Glutamatergic neuron (in vitro differentiated cells): ENCODE measurements at places on chromosomes 11 and 22. TPM values are rescaled to one million over a fixed set of nuclear protein-coding genes. Genes with fewer than 3 reads are reported as not detected.

DEFB131B gene
- not detected for total RNA-seq

OR4C5 gene
- total RNA-seq, result not detected

- H3K36me3 ChIP-seq, result peaks cover 17% of the 10 kb centered on the region
- H3K27ac ChIP-seq, result no peak overlapping the region
- H3K27me3 ChIP-seq, result peaks cover 5% of the 10 kb centered on the region
- no peak overlapping the region for H3K4me3 ChIP-seq
- DNase-seq, result no peak
Measured at GRCh38 chr11:44849922-44850321, 100.8 kb downstream of the TP53I11 start.

DNA sequence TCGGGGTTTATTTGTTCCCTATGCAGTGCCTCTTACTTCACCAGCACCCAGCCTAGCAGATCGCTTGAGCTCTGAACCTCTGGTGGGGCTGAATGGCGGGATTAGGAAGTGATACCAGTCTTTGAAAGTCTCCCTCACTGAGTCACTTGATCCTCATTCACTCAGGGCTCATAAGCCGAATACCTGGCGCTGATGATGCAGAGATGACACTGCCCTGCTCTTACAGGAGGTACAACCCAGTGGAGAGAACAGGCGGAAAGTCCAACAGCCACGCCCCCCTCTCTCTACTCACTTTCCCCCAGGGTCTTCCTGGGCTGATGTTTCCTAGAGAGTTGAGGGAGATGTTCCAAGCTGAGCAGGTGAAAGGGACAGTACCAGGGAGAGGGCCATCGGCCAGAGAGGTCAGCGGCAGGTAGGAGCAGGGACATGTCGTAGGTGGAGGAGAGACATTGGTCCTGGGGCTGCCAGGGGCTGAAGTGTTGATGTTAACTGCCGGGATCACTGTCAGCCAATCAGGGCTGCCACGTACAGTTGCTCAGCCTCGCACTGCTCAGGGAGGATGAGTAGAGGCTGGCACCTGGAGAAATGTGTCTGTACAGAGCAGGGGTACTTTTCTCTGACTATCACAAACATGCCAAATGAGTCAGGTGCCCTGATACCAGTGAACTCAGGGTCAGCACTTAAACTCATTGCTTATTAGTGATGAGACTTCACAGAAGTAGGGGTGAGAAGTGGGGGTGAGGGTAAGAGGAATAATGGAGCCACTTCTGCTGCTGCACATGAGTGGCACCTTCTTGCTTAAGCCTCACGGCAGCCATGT lies 9.9 kb upstream of the APOBEC3A start:
- no peak overlapping the region for H3K27ac ChIP-seq
- DNase-seq, result no peak
- H3K4me1 ChIP-seq, result peaks cover 4% of the 10 kb centered on the region
- H3K36me3 ChIP-seq, result no peaks in the 10 kb centered on the region
- H3K4me3 ChIP-seq, result no peak overlapping the region
- H3K27me3 ChIP-seq, result peaks cover 12% of the 10 kb centered on the region

GRCh38 chr11:86954269-86955110 lies 705 bp downstream of the FZD4 start:
- peaks cover 7% of the 10 kb centered on the region for H3K27me3 ChIP-seq
- H3K4me1 ChIP-seq, result peaks cover 2% of the 10 kb centered on the region

- peaks cover 2% of the 10 kb centered on the region for H3K27me3 ChIP-seq
- H3K27ac ChIP-seq, result no peak overlapping the region
- peaks cover 6% of the 10 kb centered on the region for H3K36me3 ChIP-seq
- no peak overlapping the region for H3K4me3 ChIP-seq
- DNase-seq, result no peak
- H3K4me1 ChIP-seq, result peaks cover 2% of the 10 kb centered on the region
Measured at GRCh38 chr11:91749251-91749650, 475.4 kb upstream of the FAT3 start.

TRPM5 gene
- not detected for total RNA-seq

- peaks cover 13% of the 10 kb centered on the region for H3K36me3 ChIP-seq
- peaks cover 28% of the 10 kb centered on the region for H3K4me1 ChIP-seq
- peak overlapping the region; percentile 63 for H3K4me3 ChIP-seq
- no peak for DNase-seq
- peaks cover 8% of the 10 kb centered on the region for H3K27me3 ChIP-seq
Measured at GRCh38 chr11:125314276-125315078, 149.9 kb downstream of the PKNOX2 start.

- no peak overlapping the region for H3K4me3 ChIP-seq
- H3K36me3 ChIP-seq, result no peaks in the 10 kb centered on the region
- no peaks in the 10 kb centered on the region for H3K27me3 ChIP-seq
Measured at GRCh38 chr11:95996621-95997235, 72.8 kb upstream of the MTMR2 start.

GRCh38 chr22:46678003-46678657 lies 57.9 kb downstream of the GRAMD4 start:
- no peak for DNase-seq
- no peaks in the 10 kb centered on the region for H3K36me3 ChIP-seq
- H3K27ac ChIP-seq, result no peak overlapping the region

KCNJ11 gene
- 1.2 TPM for total RNA-seq

DNA sequence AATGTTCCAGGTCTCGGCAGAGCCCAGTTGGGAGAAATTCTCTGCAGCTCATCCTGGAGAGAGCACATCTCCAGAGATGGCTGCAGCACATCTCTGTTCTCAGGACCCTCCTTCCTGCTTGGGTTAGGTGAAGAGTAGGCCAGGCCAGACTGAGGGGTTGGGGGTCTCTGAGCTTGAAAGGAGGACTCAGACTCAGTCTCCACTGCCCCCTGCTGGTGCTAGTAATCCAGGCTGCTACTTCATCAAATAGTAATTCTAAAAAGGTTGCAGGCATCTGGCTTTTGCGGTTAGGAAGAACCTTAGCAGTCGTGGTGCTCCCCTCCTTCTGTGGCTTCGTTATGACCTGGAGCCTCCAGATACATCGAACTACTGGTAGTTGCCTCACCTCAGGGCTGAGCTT lies 9.7 kb downstream of the TUB start:
- peaks cover 4% of the 10 kb centered on the region for H3K4me1 ChIP-seq
- H3K27me3 ChIP-seq, result peaks cover 21% of the 10 kb centered on the region
- H3K4me3 ChIP-seq, result no peak overlapping the region
- H3K36me3 ChIP-seq, result peaks cover 5% of the 10 kb centered on the region
- peak; percentile 84 for DNase-seq
- no peak overlapping the region for H3K27ac ChIP-seq

DNA sequence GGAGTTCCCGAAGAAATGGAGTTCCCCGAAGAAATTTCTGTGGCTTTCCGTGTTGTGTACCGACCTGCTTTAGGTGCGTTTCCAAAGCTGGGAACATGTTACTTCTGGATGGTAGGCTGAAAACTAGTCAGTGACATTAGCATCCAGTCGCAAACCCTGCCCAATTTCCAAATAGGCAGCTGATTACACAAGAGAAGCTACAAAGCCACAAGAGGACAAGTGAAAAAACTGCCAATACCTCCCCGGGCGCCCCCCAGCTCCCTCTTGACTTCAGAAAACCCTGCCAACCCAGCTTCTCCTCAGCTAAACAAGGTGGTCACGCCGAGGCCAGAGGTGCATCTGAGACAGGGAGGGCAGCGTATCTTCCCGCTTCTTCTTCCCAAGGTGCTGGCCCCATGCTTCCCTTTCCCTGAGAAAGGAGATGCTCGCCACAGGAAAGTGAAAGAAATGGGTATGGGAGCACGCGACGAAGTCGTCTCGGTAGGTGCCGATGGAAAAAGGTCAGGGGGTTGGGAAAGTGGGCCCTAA lies 551 bp downstream of the AGBL2 start:
- peaks cover 2% of the 10 kb centered on the region for H3K27me3 ChIP-seq
- H3K4me3 ChIP-seq, result peak overlapping the region; percentile 94
- peaks cover 2% of the 10 kb centered on the region for H3K4me1 ChIP-seq
- peak overlapping the region; percentile 78 for H3K27ac ChIP-seq

DNA sequence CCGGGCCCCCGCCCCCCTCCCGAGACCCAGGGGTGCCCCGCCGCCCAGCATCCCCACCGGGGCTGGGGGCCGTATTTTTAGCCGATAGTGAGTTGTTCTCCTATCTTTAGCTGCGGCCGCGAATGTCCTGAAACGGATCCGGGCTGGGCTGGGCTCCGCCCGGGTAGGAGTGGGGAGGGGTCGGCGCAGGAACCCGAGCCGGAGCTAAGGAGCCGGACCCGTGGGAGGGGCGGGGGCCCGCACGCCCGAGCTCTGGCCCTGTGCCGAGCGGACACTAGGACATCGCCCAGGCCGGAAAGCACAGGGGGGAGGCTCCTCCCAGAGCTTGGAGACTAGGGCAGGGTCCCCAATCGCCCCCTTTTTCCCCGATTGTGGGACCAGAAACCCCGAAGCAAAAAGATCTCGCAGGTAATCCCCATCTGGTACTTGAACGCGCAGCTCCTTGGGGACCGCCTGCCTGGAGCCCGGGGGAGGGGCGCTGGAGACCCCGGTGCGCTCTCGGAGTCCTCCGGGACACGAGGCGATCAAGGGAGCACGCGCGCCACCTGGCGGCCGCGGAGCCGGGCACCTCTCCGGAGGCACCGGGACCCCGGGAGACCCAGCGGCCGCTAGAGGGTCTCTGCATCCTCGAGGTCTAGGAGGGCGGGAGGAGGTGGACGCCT lies 669 bp downstream of the CDC42EP2 start:
- H3K27me3 ChIP-seq, result peaks cover 12% of the 10 kb centered on the region
- H3K4me3 ChIP-seq, result peak overlapping the region; percentile 96
- H3K36me3 ChIP-seq, result no peaks in the 10 kb centered on the region
- peak; percentile 96 for DNase-seq
- H3K4me1 ChIP-seq, result peaks cover 19% of the 10 kb centered on the region

DNA sequence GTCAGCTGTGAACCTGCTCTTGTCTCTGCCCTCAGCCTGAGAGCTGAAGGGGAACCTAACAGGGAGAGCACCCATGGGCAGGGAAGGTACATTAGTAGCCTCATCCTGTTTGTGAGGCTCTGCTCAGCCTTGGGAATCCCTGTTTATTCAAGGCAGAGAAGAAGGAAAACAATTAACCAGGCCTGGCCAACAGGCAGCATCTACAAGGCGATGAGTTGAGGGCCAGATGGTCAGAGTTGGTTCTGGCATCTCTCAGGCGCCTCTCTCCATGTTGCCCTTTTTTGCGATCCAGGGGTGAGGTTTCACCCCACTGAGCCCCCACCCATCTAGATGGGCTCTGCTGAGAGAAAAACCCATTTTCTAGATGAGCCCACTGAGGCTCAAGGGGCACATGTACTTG lies 54.0 kb upstream of the TOP3B start:
- peaks cover under 1% of the 10 kb centered on the region for H3K4me1 ChIP-seq
- peaks cover 8% of the 10 kb centered on the region for H3K36me3 ChIP-seq
- H3K27ac ChIP-seq, result no peak overlapping the region
- no peak for DNase-seq

FAT3 gene
- 80.6 TPM for total RNA-seq

DNA sequence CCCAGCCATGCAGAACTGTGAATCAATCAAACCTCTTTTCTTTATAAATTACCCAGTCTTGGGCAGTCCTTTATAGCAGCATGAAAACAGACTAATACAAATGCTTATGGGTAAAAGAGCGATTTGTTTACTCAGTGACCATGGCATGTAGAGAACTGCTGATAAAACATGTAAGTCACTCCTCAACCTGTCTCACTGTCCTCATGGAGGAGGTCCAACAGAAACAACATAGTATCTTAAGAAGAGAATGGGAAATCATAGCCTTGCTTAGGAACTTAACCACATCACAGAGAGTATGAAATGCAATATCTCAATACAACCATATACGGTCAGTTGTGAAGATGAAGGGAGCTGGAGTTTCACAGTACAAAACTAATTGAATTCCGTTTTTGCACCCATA lies 1734.0 kb upstream of the RAG2 start:
- H3K36me3 ChIP-seq, result no peaks in the 10 kb centered on the region
- DNase-seq, result no peak
- no peaks in the 10 kb centered on the region for H3K27me3 ChIP-seq
- H3K4me1 ChIP-seq, result no peaks in the 10 kb centered on the region
- no peak overlapping the region for H3K27ac ChIP-seq

BTG4 gene
- total RNA-seq, result not detected

- no peak overlapping the region for H3K4me3 ChIP-seq
- H3K36me3 ChIP-seq, result peaks cover 6% of the 10 kb centered on the region
- no peak overlapping the region for H3K27ac ChIP-seq
- no peaks in the 10 kb centered on the region for H3K27me3 ChIP-seq
Measured at GRCh38 chr11:80495116-80495515, 1054.3 kb upstream of the TENM4 start.

GUCY1A2 gene
- total RNA-seq, result 20.3 TPM

DNA sequence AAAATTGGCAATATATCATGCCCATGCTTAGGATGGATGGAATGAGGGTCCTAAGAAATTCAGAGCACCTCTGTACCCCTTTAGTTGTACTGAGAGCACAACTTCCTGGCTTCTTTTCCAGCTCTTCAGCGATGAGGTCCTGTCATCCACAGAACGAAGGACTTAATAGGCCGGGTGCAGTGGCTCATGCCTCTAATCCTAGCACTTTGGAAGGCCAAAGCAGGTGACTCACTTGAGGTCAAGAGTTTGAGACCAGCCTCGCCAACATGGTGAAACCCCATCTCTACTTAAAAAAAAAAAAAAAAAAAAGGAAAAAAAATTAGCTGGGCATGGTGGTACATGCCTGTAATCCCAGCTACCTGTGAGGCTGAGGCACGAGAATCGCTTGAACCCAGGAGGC lies 125.3 kb upstream of the BMAL1 start:
- H3K27me3 ChIP-seq, result no peaks in the 10 kb centered on the region
- no peak for DNase-seq
- H3K4me3 ChIP-seq, result no peak overlapping the region
- H3K4me1 ChIP-seq, result no peaks in the 10 kb centered on the region
- H3K36me3 ChIP-seq, result peaks cover 2% of the 10 kb centered on the region

SYT9 gene
- 3.7 TPM for total RNA-seq

GRCh38 chr22:35839841-35840301 lies 122.2 kb downstream of the APOL5 start:
- H3K36me3 ChIP-seq, result no peaks in the 10 kb centered on the region
- H3K27me3 ChIP-seq, result peaks cover 13% of the 10 kb centered on the region
- H3K4me1 ChIP-seq, result peaks cover 10% of the 10 kb centered on the region

DNA sequence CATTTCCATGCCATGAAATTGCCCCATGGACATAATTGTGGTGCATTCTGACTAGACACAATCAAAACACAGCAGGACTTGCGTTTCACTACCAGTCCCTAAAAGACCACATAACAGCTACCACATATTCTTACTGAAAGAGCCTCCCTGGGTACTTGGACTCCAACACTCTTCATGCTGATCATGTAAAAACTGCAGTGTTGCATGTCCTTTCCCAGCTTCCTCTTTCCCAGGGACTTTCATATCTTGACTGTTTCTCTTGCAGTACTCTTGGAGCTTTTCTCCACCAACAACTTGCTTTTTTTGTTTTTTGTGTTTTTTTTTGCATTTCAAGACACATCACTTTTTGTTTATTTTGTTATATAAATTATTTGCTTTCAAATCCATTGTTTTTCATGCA lies 22.9 kb downstream of the MS4A6E start:
- no peak overlapping the region for H3K4me3 ChIP-seq
- H3K27ac ChIP-seq, result no peak overlapping the region
- no peaks in the 10 kb centered on the region for H3K4me1 ChIP-seq
- no peak for DNase-seq
- no peaks in the 10 kb centered on the region for H3K36me3 ChIP-seq

- no peaks in the 10 kb centered on the region for H3K27me3 ChIP-seq
- H3K36me3 ChIP-seq, result no peaks in the 10 kb centered on the region
Measured at GRCh38 chr11:102513869-102514268, 16.7 kb downstream of the MMP7 start.

GRCh38 chr11:29333993-29334775 lies 682.6 kb downstream of the KCNA4 start:
- H3K4me1 ChIP-seq, result no peaks in the 10 kb centered on the region
- no peaks in the 10 kb centered on the region for H3K27me3 ChIP-seq
- no peaks in the 10 kb centered on the region for H3K36me3 ChIP-seq
- H3K4me3 ChIP-seq, result no peak overlapping the region
- DNase-seq, result no peak
- no peak overlapping the region for H3K27ac ChIP-seq
